Psoas muscle (tissue), 8 donors: ENCODE measurements at places on chromosomes 6 and 20. TPM values are rescaled to one million over a fixed set of nuclear protein-coding genes. Genes with fewer than 3 reads are reported as not detected.

The TREM1 gene
- total RNA-seq, result 0.73 TPM

DNA sequence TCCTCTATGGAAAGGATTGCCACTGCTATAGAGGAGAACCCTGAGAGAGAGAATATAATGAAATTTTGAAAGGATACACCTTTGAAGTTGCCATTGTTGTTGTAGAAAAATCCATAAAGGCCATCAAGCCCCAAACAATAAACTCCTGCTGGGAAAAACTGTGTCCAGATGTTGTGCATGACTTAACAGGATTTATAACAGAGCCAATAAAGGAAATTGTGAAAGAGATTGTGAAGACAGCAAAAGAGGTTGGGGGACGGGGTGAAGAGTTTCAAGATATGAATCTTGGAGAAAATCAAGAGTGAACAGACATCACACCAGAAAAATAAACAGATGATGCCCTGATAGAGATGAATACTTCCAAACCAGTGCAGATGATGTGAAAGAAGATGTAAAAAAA lies 396.4 kb downstream of the BCKDHB start:
- DNase-seq, result no peak
- H3K36me3 ChIP-seq, result no peaks in the 10 kb centered on the region
- H3K27me3 ChIP-seq, result no peaks in the 10 kb centered on the region

The C20orf204 gene
- total RNA-seq, result 0.25 TPM

DNA sequence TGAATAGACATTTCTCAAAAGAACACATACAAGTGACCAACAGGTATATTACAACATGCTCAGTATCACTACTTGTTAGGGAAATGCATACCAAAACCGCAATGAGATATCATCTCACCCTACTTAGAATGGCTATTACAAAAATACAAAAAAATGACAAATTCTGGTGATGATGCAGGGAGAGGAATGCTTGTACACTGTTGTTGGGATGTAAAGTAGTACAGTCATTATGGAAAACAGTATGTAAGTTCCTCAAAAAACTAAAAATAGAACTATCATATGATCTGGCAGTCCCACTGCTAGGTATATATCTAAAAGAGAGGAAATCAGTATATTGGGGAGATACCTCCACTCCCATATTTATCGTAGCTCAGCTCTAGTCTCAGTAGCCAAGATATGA lies 10.9 kb upstream of the SLC17A5 start:
- no peak for DNase-seq
- H3K27ac ChIP-seq, result no peak overlapping the region
- H3K36me3 ChIP-seq, result no peaks in the 10 kb centered on the region
- no peak overlapping the region for H3K4me3 ChIP-seq
- H3K4me1 ChIP-seq, result peaks cover 5% of the 10 kb centered on the region

DNA sequence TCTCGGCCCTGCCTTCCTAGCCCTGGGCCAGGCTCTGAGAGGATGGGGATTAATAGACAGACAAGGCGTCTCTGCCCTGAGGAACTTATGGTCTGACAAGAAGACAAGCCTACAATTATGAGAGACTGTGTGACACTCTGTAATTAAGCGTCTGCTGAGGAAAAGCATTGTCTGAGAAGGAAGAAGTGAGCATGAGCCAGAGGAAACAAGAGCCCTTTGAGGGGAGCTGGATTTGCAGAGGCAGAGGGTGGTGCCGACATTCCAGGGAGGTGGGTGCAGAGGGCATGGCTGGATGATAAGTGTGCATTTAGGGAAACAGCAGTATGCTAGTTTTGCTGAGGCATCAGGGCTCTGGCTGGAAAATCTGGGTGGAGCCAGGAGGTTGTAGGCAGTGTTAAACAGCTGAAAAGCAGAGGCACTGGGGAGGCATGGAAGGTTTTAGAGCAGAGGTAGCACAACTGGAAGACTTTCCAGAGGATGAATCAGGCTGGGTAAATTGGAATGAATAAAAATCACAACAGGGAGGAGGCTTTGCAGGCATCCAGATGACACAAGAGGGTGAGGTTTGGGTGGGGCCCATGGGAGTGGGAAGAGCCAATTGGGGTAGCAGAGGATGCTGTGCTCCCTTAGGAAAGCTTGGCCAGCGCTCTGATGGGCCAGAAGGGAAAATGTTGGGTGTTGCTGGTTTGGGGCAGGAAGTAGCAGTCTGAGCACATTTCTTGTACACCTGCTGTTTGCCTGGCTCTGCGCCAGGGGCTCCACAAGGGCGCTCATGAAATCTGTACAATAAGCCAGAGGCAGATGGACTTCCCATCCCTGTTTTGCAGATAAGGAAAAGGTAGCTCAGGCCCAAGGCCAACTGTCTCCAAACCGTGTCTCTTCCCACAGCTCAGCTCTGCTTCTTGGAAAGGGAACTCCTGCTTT lies 74.0 kb upstream of the MYL9 start:
- peak; percentile 74 for DNase-seq
- no peak overlapping the region for H3K4me3 ChIP-seq
- H3K27me3 ChIP-seq, result no peaks in the 10 kb centered on the region
- H3K27ac ChIP-seq, result peak overlapping the region; percentile 65
- H3K36me3 ChIP-seq, result peaks cover 11% of the 10 kb centered on the region
- peaks cover 93% of the 10 kb centered on the region for H3K4me1 ChIP-seq

The ADGRF1 gene
- total RNA-seq, result not detected

The ZSCAN16 gene
- total RNA-seq, result 2.0 TPM

- H3K4me1 ChIP-seq, result no peaks in the 10 kb centered on the region
- no peak overlapping the region for H3K4me3 ChIP-seq
Measured at GRCh38 chr20:40050596-40050995, 638.4 kb downstream of the MAFB start.

GRCh38 chr6:162448294-162448693 lies 279.3 kb downstream of the PRKN start:
- H3K4me1 ChIP-seq, result no peaks in the 10 kb centered on the region
- H3K4me3 ChIP-seq, result no peak overlapping the region
- H3K27me3 ChIP-seq, result no peaks in the 10 kb centered on the region
- no peak overlapping the region for H3K27ac ChIP-seq
- no peak for DNase-seq
- no peaks in the 10 kb centered on the region for H3K36me3 ChIP-seq

The CST2 gene
- not detected for total RNA-seq

The TREML1 gene
- total RNA-seq, result not detected

GRCh38 chr6:45742591-45742990 lies 273.1 kb downstream of the CLIC5 start:
- no peak for DNase-seq
- no peaks in the 10 kb centered on the region for H3K4me1 ChIP-seq
- no peak overlapping the region for H3K4me3 ChIP-seq
- H3K27me3 ChIP-seq, result no peaks in the 10 kb centered on the region
- no peaks in the 10 kb centered on the region for H3K36me3 ChIP-seq
- H3K27ac ChIP-seq, result no peak overlapping the region

DNA sequence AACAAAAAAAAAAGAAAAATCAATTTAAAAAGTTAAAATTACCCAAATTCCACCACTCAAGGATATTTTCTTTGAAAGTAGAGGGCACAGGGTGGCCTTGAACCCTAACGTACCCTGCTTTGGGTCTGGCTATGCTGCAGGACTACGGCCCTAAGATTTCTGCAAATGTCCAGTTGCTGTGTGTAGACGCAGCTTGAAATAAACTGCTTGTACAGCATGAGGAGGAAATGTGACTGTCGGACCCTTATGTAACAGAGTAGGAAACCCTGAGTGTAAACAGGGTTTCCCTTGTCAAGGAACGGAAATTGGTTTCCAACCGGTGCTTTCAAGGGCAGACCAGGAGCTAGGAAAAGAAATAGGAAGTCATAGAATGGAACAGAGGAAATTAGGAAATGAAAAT lies 60.7 kb upstream of the SHLD1 start:
- no peaks in the 10 kb centered on the region for H3K27me3 ChIP-seq
- H3K4me1 ChIP-seq, result no peaks in the 10 kb centered on the region
- DNase-seq, result no peak
- H3K4me3 ChIP-seq, result no peak overlapping the region
- no peak overlapping the region for H3K27ac ChIP-seq

DNA sequence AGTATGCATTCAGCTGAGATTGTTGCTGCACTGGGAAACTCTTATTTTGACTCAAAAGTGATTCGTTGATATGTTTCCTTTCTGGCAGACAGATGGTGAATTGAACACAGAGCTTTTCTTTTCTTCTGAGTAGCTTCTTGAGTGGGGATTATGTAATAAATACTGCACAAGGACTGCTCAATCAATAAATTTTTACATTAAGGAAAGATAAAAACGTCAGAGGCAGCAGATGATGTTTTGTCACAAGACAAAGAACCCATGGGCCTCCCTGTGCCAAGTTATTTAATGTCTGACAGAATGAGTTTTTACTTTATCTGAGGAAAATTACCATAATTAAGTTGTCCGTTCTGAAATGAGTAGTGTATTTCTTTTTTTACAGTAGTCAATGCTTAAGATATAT lies 460.3 kb downstream of the UTRN start:
- H3K4me3 ChIP-seq, result no peak overlapping the region
- DNase-seq, result no peak
- H3K27ac ChIP-seq, result no peak overlapping the region
- H3K36me3 ChIP-seq, result no peaks in the 10 kb centered on the region

DNA sequence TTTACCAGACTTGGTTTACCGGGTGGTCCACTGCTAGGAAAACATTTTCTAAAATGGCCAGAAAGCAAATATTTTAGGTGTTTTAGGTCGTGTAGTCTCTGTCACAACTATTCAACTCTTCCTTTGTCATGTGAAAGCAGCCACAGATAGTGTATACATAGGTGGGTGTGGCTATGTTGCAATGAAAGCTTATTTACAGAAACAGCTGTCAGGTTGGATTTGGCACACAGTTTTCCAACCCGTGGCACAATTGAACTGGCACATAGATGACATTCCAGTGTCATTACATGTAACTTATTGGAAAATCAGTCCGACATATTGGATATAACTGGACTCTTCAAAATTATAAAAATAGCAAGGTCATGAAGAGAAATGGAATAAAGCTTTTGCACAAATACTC lies 68.9 kb upstream of the KCNQ5 start:
- no peaks in the 10 kb centered on the region for H3K36me3 ChIP-seq
- no peak for DNase-seq
- H3K27ac ChIP-seq, result no peak overlapping the region
- peaks cover 5% of the 10 kb centered on the region for H3K4me1 ChIP-seq
- no peaks in the 10 kb centered on the region for H3K27me3 ChIP-seq

The OXT gene
- not detected for total RNA-seq

The COL20A1 gene
- not detected for total RNA-seq

DNA sequence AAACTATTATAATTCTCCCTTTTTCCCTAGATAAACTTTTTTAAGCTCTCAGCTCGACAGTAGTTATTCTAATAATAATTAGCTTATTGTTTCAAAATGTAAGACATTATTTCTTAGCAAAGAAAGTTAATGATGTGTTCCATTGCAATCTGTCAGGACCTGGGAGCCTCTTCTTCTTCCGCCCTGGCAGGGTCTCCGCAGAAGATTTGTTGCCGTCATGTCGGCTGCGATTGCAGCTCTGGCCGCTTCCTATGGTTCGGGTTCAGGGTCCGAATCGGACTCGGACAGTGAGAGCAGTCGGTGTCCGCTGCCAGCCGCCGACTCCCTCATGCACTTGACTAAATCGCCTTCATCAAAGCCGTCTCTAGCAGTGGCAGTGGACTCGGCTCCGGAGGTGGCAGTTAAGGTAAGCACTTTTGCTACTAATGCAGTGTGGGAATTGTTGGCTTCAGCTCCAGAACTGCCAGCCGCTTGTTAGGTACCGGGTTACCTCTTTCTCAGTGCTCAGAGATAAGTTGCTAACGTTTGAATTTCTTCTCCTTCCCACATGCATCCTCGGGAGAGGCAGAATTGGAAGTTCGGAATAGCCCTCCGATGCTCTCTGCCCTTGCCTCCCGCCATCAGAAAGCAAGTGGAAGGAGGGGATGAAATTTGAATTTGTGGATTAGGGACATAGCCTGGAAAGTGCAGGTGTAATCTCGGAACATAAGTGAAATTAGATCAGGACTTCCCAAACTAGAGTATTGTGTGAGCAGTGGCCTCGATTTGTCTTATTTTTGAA lies at the start of gene CDC40:
TSS of gene CDC40 (plus strand) at position 200 of the 781 bp plus-strand sequence. CDS start at position 218, 18 bp downstream.
- no peaks in the 10 kb centered on the region for H3K36me3 ChIP-seq
- no peaks in the 10 kb centered on the region for H3K27me3 ChIP-seq
- DNase-seq, result peak; percentile 81

DNA sequence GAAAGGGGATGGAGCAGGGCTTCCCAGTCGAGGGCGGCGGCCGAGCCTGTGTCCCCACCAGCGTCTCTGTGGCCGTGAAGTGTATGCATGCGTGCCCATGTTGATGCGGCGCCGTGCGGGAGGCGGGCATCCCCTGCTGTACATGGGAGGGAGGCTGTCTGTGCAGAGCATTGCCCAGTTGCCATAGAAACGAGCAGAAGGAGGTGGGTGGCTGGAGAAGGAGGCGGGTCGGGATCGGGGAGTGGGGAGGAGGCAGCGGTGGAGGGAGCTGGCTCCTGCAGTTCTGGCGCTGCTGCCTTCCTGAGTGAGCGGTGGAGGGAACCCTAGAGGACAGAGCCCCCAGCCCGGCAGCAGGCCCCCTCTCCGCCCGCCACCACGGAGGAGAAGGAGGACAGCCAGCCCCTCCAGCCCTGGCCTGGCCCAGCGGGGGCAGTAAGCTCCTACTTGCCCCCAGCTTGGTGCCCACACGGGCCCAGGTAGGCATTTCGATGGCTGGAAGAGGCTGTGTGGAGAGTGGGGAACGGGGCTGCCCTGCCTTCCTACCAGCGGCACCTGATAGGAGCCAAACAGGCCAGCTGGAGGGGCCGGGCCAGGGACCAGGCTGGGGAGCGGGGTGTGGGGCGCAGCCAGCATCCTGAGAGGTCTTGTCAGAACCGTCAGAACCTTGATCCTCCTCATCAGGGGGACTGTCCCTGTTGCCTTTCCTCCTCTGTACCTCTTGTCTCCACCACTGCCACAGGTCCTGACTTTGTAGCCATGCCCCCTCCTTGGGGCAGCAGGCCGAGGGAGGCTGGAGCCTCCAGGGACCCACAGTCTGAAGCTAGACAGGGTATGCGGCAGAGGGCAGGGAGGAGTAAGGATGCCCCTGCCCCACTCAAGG lies 41.3 kb downstream of the SPDEF start:
- DNase-seq, result peak; percentile 50
- H3K27ac ChIP-seq, result no peak overlapping the region
- peak overlapping the region; percentile 11 for H3K4me3 ChIP-seq
- H3K4me1 ChIP-seq, result no peaks in the 10 kb centered on the region
- H3K27me3 ChIP-seq, result peaks cover 13% of the 10 kb centered on the region
- H3K36me3 ChIP-seq, result no peaks in the 10 kb centered on the region

DNA sequence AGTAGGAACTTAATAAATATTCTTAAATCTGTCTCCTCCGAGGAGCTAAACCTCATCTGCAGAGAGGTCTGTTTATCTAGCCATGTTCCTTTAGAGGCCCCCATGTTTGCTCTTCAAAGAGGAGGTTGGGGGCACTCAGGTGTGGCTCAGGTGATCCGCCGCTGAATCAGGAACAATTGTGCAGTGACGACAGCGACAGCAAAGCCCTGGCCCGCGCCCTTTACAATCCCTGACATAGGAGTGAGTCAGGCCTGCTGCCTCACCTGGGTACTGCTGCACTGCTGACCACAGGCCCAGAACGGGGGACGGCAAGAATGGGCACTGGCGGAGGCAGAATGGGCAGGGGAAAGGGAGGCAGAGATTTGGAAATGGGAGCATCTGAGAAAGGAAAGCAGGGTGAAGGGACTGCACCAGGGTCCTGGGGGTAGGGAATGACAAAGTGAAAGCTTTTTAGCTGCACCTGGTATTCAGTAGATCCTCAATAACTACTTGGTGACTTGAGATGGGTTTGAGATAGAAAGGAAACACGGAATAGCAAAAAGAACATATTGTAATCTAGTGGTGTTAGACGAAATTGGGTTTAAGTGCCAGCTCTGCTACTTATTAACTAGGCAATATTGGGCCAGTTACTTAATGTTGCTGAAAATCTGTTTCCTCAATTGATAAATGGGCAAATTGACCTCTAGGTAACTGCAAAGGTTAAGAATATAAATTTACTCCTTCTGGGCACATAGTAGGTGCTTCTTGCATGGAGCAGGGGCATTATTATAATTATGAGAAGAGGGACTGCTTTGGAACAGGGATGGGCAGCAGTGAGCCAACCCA lies 5.4 kb upstream of the IER3 start:
- no peaks in the 10 kb centered on the region for H3K27me3 ChIP-seq
- no peak overlapping the region for H3K4me3 ChIP-seq
- peak overlapping the region; percentile 91 for H3K27ac ChIP-seq
- H3K36me3 ChIP-seq, result no peaks in the 10 kb centered on the region
